NCI-H446 (cell line): ENCODE measurements at places on chromosomes 1 and 21.
A peak's percentile ranks its signal among the peaks of the same experiment; 100 is the strongest.

DNA sequence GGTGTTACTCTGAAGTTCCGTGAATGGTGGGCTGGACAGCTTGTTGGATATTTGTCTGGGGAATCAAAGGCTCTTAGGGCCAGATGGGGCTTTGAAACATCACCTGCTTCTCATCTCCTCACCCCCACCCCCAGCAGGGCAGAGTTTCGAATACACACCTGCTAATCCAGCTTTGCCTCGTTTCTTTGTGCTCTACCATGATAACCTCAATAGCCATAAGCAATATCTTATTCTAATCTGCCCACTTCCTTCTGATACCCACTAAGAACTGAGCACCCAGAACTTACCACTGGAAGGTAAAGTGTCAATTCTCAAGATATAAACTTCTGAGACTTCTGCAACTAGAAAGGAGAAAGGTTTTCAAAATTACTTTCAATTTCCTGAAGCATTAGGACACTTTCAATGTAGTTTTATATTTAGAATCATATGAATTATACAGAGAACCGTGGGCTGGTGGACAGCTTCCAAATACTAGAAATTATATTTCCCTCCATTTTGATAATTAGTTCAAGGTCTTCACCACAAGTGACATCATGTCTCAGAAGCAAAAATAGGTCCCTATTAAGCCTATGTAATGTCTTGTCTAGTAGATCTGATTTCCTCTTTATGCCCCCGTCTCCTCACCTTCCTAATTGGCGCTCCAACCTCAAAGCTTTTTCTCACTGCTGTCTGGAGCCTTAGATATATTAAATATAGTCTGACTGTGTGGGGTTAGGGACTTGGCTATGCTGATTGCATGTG is 64.4 kb upstream of the NEK2 start:
- DNase-seq = no peak

GRCh38 chr1:18032172-18032859 is 75.3 kb upstream of the IGSF21 start:
- no peak for DNase-seq

GRCh38 chr1:206089341-206089740 is 27.8 kb downstream of the AVPR1B start:
- no peak for DNase-seq

DNA sequence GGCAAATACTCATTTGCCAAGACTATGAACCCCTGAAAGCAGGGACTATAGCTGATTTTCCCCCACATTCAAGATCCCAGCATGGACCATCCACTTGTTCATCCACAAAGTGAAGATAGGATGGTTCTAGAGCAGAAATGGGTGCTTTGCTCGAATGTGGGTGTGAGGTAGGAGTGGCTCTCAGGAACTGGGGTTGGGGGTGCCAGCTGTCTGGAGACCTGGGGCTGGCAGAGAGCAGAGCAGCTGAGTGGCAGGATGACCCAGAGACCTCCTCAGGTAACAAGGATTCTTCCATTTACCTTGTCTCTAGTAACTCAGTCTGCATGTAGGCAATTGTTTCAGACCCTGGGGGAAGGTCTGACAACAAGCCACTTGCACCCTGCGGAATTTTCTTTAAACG is 6.0 kb downstream of the S100A9 start:
- no peak for DNase-seq

- no peak for DNase-seq
These were observed 87.6 kb downstream of the LEPR start for GRCh38 chr1:65508051-65508450.

- DNase-seq = no peak
These were observed 67.8 kb downstream of the PRRX1 start for GRCh38 chr1:170731566-170732251.

DNA sequence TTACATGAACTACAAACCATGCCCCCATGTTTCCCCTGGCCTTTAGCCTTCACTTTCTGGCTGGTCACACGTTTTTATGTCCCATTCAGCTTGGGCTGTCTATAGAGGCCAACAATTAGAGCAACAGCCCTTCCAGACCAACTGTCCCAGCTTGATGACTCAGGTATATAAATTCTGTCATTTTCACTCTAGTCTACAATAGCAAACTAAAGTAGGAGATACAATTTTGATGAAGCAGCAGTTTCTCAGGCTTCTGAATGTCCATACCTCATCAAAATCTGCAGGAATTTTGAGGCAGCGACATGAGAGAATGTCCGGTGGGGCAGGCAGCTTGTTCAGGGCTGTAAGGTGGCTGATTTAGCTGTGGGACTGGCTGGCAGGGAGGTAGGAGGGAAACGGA is 45.6 kb upstream of the VAV3 start:
- no peak for DNase-seq

DNA sequence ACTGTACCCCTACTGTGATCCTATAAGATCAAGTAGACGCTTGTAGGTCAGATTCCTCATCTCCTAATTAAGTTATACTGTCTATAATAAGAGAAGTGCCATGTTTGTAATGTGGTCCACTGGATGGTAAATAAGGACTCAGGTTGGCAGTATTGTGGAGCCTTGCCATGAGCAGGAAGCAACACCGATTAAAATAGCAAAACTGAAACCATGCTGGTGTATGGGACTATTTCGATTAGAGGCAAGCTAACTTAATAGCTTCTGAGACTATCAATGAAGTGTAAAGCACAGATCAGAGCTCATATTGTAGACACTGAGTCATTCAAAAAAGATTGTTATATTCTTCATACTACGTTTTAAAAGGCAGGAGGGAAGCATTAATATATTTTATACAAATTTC is 348.8 kb downstream of the HHAT start:
- DNase-seq = no peak

DNA sequence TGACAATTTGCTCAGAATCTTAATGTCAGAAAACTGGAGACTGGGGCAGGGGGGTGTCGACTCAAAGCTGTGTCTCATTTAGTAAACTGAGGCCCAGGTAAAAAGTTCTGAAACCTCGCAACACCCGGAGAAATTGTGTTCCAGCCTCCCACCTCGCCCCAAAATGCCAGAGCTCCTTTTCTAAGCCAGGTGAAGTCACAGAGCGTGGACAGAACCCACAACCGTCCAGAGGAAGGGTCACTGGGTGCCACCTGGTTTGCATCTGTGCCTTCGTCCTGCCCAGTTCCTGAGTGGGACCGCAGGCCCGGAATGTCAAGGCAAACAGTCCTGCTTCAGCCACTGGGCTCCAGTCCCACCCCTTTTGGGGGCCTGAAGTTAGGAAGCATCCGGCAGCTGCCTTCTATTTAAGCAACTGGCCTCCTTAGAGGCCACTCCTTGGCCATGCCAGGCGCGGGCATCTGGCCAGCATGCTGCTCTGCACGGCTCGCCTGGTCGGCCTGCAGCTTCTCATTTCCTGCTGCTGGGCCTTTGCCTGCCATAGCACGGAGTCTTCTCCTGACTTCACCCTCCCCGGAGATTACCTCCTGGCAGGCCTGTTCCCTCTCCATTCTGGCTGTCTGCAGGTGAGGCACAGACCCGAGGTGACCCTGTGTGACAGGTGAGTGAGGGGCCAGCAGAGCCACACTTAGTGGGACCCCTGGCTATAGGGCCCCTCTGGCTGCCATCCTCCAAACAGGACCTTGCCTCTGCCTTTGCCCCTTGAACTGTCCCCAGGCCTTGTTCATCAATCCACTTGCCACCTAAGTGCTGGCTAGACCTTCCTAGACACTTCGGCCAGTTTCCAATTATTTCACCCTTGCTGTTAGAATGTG is at the start of gene TAS1R1:
Gene TAS1R1, plus strand, starts transcription at position 401 of the 872 bp plus-strand sequence. Its CDS starts 67 bp downstream, at position 468.
- DNase-seq = peak; percentile 35

- DNase-seq = peak; percentile 11
These were observed 73.6 kb downstream of the SMYD2 start for GRCh38 chr1:214354440-214355148.

GRCh38 chr1:246691622-246692495 is 32.4 kb upstream of the SCCPDH start:
- no peak for DNase-seq

DNA sequence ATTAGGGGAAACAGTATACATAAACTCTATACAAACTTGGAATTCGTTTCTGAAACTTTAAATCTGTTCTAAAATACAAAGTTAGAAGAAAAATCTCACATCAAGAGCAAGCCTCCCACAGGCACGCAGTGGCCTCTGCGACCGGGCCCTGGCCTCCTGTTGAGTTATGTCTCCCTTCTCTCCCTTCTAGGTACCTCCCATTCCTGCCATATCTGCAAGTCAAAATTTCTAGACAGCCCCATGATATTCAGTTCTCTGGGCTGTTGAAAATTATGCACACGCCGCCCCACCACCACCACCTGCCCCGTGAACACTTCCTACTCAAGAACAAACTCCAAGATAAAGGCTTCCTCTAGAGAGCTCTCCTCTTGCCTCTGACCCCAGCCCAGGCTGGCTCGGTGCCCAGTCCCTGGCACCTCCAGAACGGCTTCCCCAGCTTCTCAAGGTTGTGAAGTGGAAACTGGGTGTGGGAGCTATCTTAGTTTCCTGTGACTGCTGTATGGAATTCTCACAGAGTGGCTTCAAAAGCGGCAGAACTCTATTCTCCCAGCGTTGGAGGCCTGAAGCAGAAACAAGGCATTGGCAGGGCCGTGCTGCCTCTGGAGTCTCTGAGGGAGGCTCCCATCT is 37.7 kb upstream of the LRP8 start:
- DNase-seq = no peak

DNA sequence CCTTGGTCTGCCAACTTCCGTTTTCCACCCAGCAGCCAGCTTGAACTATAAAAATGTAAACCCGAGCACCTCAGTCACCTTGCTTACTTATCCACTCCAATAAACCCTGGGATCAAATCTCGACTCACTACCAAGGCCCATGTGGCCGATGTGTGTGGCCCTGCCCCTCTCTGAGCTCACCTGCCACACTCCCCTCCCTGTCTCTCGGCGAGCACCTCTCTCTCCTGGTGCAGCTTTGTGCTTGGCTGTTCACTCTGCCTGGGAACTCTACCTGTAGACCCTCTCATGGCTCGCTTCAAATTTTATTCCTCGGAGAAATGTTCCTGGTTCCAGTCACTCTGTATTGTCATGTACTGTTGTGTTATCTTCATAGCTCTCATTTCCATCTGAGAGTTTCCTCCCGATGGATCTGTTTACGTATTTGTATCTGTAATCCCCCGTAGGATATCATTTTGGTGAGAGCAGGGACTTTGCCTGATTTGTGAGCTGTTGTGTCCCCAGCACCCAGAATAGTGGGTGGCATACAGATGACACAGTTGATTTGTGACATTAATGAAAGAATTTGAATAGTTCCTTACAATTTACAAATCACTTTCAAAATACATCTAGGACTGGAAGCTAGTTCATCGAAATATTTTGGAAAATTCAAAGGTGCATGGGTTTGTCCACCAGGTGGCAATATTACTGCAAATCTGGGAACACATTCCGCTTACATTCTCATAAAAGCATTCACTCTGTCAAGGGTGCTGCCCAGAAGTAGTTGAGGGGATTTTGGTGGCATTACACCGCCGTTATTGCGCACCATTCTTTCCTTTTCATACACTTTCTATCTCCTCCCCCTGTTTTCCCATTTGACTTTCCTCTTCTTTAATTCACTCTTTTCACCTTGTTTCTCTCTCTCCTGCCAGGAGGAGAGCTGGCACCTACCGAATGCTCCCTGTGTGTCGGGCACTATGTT is 95.3 kb downstream of the ABCA4 start:
- DNase-seq = peak; percentile 34

- DNase-seq = no peak
These were observed 168.0 kb downstream of the PRDM16 start for GRCh38 chr1:3236955-3237354.

GRCh38 chr1:218383051-218383450 is 37.9 kb downstream of the TGFB2 start:
- no peak for DNase-seq
